ENCODE measurements at places on chromosomes 3 and 15.

DNA sequence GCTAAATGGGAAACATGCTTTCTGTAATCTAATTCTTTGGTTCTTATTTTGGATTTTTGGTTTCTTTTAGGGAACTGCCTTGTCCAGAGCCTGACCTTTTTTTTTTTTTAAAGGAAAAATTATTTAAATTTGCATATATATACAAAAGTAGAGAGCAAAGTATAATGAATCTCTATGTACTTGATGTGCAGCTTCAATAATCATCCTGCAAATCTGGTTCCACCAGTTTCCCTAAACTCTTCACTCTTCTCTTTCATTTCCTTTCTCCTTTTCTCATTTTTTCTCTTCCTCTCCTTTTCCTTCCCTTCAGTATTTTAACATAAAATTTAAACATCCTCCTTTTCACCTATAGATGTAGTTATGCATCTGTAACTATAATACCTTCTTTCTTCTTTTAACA lies 82.5 kb downstream of the USP13 start:
- no peak for DNase-seq

DNA sequence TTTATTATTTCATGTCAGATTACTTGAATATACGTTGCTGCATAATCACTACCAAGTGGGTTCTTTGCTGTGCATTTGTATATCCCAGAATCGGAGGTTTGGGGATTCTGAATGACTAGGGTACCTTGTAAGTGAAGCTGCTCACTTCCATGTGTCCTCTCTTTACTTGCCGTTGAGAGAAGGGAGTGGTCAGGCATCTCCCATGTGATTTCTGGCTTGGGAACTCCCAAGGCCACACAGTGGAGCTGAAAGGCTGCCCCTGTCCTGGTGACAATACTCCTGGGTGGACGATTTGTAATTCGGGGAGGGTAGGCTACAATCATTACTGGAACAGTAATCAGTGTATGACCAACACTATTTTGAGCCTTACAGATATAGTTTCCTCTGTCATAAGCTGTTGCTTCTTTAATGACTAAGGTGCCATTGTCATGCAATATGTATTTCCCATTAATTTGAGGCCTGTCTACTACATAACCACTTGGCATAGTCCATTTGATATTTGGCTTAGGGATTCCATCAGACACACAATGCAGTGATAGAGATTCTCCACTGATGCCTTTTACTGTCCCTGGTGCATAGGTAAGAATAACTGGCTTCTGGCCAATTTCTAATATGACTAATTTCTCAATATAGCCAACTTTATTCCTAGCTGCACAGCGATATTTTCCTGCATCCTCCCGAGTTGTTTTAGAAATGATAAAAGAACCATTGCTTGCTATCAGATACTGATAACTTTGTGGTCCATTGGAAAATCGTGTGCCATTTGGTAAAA lies 24.0 kb downstream of the IGSF10 start:
- DNase-seq = no peak

DNA sequence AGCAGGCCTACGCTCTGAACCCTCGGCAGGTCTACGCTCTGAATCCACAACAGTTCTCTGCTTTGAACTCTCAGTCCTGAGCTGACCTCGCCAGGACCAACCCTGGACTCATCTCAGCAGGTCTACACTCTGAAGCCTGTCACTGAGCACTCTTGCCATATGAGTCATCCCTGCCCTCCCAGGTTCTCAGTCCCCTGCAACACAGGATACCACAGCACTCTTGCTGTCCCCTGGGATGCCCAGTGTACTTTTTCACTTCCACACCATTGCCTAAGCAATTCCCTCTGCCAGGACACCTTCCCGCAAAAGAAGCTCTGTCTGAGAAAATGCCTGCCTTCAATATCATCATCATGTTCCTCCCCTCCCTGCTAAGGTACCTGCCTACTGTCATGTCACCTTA lies 42.0 kb downstream of the NUP210 start:
- no peak for DNase-seq

GRCh38 chr3:114363554-114364202 lies 69.8 kb downstream of the TIGIT start:
- DNase-seq = no peak

GRCh38 chr15:40498418-40498817 lies 27.6 kb downstream of the CHST14 start:
- DNase-seq = no peak

- DNase-seq = no peak
Observed at GRCh38 chr3:190886945-190887344, 24.5 kb upstream of the GMNC start.

DNA sequence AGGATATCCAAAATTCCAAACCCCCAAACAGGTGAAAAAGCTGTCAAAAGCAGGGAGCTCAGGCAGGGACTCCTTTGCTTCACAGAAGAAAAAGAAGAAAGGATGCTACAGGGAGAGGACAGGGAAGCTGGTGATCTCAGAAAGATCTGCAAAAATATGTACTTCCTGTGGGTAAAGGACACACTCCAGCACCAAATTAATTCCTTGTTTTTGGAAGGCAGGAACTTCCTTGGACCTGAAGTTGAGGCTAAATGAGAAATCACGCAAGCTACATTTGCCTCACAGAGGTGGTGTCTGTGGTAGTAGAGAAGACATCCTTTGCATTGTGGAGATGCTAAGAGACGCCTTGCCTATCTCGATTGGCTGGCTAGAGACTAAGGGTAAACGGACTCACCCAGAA lies 26.7 kb upstream of the ANPEP start:
- no peak for DNase-seq

DNA sequence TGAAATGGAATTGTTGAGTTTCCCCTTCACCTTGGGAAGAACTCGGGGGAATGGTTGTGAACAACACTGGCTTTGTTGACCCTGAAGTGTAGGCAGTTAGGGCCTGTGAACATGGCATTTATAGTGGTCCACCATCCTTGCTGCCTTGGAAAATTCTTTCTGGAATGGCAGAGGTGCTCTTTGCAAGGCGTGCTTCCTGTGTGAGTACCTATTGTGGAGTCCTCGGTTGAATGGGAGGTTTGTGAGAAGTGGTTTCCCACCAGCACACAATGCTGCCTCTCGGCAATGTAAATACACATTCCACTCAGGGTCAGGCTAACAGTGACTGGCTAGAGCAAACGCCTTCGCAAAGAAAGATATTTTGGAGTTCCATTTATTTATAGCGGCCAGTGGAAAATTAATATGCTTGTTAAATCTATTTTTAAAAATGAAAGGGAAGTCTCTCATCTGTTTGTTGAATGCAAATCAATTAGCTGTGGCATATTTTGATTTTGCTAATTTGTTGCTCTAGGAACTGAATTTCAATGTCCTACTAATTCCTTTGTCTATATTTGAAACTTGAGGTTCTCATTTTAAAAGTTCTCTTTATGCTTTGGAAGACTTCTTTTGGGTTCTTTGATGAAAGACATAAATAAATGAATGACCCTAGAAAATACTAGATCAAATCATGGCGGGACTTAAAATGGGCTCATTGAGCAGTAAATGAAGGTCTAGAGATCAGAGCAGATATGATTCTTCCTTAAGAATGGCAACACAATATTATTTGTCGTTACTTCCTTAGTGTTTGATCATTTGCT lies 59.5 kb downstream of the FNDC3B start:
- DNase-seq = no peak
